ENCODE measurements at places on chromosomes 12 and 14.

DNA sequence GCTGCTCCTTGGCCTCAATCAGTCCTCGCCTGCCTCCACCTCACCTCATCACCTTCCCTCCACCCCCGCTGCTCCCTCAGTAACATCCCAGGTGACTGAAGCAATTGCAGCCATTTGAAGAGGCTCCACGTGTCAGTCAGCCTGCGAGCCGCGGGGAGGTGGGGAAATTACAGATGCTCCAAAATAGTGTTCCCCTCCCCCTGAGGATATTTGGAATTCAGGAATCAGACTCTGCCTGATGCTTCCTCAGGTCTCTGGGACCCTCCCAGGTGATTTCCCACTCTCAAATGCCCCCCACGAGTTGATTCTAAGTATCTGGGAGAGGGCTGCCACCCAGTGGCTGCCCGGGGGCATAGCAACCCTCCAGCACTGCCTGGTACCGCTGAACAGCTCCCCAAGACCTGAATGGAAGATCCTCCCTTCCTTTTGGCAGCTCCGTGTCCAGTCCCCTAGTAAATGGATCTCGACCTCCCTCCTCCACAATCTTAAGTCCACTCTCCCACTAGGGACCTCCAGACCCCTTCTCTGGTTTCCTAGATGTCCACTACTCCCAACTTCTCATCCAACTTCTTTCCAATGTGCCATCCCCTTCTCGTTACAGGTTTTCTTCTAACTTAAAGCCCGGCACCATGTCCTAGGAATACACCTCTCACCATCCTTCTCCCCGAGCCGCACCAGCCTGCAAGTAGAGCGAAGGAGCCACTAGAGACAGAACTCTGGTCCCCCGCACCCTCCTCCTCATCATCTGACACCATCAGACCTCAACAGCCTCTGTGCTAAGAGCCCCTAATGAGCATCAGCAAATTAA lies 1.4 kb upstream of the ASIC1 start:
- DNase-seq, result peak; percentile 29

DNA sequence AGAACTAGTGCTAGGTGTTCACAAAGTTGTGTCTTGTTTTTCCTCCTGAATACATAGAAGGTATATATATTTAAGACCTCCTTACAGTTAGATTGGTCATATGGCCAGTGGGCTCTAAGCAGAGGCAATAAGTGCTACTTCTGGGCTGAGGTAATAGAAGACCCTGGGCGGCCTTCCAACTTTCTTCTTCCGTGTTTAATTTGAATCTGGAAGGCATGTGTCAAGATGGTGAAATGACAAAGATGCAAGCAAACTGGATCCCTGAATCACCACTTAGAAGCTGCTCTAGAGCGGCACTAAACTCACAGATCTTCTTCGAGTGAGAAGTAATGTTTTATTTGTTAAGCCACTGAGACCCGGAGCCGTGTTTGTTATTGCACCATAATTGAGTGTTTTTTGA lies 201.0 kb upstream of the GZMB start:
- DNase-seq, result peak; percentile 73

- no peak for DNase-seq
Measured at GRCh38 chr14:103869406-103870143, 22.2 kb upstream of the PPP1R13B start.

GRCh38 chr12:105413911-105414487 lies 83.5 kb downstream of the C12orf75 start:
- no peak for DNase-seq

- no peak for DNase-seq
Measured at GRCh38 chr12:128856035-128856790, 2.9 kb downstream of the GLT1D1 start.

Data from fibroblast of skin of abdomen (primary cell).